ENCODE measurements at places on chromosomes 2 and 18.

- no peak for DNase-seq
Measured at GRCh38 chr2:64165706-64166105, 21.5 kb upstream of the PELI1 start.

DNA sequence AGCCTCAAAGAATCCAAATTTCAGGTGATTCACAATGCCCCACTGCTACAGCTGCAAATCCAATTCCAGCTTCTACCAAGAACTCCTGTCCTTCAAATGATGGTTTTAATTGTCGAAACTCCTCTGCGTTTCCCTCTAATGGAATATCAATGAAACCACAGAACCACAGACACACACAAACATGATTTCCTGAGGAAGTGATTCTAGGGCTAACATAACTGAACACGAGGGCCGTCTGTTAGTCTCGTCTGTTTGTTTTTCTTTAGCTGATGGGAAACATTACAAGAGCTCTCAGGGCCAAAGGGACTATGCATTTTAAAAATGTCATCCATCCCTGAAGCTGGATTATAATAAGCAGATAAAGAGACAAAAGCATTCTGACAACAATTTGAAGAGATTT is 59.4 kb downstream of the RNF152 start:
- no peak for DNase-seq

- DNase-seq = no peak
Measured at GRCh38 chr2:108921096-108922030, 67.7 kb downstream of the EDAR start.

DNA sequence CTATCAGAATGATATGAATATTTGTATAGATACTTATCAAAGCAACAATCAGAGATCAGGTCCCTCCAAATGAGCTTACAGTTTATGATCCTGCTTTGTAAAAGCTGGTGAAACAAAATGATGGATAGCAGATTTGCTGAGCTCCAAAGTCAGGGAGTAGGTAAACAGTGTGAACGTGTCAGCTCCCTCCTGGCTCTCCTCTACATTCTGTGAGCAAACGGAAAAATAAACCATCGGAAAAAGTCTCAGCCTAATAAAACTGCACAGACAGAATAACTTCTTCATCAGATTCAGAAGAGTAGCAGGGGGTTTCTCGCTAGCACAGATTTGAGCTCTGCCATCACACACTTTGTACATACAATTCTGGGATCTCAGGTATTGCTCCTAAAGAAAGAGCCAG is 51.3 kb downstream of the BCL11A start:
- no peak for DNase-seq

DNA sequence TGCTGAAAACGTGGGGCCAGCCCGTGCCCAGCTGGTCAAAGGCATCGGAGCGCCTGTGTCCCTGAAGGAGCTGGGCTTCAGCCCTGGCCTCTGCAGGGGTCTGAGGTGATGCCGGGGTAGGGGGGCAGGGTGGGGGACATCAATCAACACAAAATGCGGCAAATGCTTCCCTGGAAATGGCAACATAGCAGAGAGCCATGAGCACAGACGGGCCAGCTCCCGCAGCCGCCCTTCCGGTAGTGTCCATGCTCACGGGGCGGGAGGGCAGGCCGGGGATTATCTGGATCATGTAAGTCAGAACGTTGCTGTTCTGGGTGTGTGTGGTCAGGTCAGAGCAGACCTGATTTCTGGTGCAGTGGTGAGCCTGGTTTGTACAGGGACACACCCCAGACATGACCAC is 56.5 kb upstream of the TWIST2 start:
- DNase-seq = no peak

- DNase-seq = no peak
Measured at GRCh38 chr18:66510357-66511045, 93.4 kb downstream of the CDH19 start.

GRCh38 chr2:11819235-11819729 is 72.8 kb downstream of the LPIN1 start:
- no peak for DNase-seq

DNA sequence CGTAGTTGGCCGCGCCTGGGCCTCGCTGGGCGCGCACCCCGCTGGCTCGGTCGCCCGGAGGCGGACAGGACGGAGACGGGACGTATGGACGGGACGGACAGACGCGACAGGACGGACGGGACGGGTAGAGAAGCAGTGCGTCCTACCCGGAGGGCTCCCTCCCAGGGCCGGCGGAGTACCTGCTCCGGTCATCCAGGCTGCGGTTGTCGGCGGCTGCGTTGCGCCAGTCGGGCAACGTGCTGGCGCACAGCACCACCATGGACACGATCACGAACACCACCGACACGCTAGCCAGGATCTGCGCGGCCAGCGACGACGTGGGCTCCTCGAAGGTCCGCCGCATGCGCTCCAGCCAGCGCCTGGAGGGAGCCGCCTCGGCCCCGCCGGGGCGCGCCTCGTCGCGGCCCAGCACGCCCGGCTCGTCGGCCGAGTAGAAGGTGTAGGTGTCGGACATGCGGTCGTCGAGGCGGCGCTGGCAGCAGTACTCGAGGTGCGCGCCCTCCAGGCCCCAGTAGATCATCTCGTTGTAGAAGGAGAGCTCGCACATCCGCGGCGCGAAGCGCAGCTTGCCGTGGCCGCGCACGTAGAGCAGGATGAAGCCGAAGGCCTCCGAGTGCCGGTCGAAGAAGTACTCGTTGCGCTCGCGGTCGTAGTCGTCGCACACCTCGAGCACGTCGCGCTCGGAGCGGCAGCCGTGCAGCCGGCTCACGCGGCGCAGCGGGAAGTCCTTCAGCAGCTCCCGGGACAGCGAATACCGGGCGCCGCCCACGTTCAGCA is 903 bp downstream of the KCNG3 start:
- peak; percentile 49 for DNase-seq

- no peak for DNase-seq
Measured at GRCh38 chr2:14535156-14535555, 97.4 kb upstream of the LRATD1 start.

GRCh38 chr2:68059784-68060525 is 2.8 kb downstream of the C1D start:
- no peak for DNase-seq

- DNase-seq = no peak
Measured at GRCh38 chr2:56671973-56672569, 488.3 kb downstream of the CCDC85A start.

DNA sequence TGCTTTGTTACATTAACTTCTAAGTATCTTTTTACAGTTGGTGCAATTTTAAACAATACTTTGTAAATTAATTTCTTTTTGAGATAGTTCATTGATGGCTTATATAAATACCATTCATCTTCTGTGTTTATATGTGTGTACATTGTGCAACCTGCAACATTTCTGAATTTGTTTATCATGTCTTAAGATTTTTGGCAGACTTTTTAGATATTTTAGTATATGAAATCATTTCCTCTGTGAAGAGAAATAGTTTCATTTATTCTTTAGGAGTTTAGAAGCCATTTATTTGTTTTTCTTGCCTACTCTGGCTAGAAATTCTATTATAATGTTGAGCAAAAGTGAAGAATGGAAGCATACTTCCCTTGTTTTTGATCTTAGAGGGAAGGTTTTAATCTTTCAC is 337.8 kb upstream of the DSEL start:
- no peak for DNase-seq

- no peak for DNase-seq
Measured at GRCh38 chr18:48841381-48842258, 109.1 kb downstream of the SMAD7 start.

DNA sequence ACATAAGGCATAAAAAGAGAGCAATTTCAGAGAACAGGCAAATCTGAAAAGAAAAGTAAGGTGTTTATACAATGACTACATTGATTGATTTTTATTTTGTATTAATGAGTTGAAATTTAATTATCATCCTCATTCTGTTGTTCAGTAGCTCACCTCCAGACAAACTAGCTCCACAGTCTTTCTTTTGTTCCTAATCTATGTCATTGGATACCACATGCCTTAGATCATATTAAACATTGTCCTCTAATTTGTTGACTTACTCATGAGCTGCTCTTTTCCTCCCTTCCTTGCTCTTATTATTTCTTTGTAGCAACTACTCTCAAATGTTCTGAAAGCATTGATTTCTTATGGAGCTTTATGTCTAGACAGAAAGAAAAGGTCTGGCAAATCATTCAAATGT is 185.5 kb upstream of the ZSWIM2 start:
- DNase-seq = no peak

GRCh38 chr2:232230560-232230959 is 148.0 kb upstream of the ALPP start:
- peak; percentile 59 for DNase-seq

DNA sequence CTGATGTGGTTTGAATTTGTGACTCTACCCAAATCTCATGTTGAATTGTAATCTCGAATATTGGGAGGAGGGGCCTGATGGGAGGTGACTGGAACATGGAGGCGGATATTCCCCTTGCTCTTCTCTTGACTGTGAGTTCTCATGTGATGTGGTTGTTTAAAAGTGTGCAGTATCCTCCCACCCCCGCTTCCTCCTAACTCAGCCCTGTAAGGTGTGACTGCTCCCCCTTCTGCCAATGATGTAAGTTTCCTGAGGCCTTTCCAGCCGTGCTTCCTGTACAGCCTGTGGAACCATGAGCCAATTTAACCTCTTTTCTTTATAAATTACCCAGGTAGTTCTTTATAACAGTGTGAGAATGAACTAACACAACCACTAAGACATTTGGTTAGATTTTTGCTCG is 458.4 kb downstream of the THSD7B start:
- no peak for DNase-seq

- no peak for DNase-seq
Measured at GRCh38 chr2:65587779-65588178, 155.4 kb upstream of the SPRED2 start.

DNA sequence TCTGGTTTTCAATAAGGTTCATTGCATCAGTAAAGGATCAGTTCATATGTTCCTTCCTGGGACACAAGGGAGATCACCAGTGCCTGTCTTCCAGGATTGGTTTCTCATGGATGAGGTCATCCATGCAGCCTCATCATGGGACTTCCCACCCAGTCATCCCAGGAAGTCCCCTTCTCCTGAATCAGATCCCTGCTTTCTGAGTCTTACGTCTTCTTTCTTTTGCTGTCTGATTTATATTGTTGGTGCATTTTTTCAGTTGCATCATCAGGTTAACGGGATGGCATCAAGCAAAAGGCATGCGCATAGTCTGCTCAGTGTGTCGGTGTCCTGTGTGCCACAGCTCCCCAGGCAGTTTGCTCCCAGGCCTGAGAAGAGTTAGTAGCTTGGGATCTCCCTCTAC is 105.9 kb downstream of the SOX11 start:
- DNase-seq = no peak

DNA sequence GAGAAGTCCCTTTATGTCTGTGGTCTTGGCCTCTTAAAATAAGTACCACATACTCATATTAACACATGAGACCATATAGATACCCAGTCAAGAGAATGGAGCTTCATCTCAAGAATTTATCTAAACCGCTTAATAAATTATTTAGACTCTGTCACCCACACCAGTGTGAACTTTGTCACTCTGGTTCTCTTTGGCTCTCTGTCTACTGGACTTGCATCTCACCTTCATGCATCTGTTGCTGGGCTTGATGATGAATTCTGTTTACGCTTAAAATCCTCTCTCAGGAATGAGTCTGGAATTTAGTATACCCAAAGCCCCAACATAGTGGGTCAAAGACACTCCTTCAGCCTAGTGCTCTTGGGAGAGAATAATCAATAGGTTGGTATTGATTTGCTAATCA is 73.9 kb downstream of the SETBP1 start:
- DNase-seq = no peak

GRCh38 chr2:165743442-165743841 is 50.6 kb downstream of the GALNT3 start:
- DNase-seq = no peak

DNA sequence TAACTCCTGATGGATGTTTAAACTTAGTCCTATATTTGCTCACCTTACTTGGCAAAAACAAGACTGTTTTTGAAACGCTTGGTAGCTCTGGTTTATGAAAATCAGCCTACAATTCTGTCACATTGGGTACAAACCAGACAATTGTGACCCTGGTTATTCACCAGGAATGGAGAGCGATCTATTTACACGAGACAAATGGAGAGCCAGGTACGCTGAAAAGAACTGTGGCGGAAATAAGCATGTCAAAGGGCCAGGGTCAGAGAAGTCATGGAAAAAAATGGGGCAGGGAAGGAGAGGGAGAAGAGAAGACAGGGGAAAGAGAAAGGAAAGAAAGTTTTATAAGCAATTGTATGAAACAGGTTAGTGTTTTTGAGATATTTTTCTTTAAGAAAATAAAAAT is 119.5 kb upstream of the ZFP36L2 start:
- no peak for DNase-seq

GRCh38 chr2:207502577-207503198 is 27.1 kb upstream of the CREB1 start:
- no peak for DNase-seq

DNA sequence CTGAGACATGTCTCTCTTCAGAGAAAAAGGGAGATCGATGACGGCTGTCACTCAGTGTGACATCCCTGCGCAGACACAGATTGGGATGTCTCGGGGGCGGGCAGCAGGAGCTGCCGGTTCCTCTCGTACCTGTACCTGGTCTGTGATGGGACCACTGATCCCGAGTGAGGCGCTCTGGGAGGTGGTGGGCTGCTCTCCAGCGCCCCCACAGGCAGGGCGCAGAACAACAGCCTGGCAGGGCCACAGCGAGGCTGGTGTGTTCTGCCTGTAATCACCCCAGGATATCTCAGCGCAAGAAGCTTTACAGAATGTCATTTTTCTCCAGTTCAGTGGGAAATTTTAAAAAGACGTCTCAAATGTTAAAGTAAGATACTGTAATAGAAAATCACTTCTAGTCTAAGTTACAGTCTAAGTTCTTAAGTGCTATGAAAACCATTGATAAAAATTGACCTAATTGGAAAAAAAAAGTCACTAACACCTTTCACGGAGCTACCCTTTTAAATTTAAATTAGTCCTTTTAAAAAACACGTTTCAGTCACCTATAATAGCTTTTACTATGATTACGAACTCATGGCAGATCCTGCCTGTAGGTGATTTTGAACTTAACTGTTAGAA is 189.8 kb downstream of the SNTG2 start:
- DNase-seq = peak; percentile 88

GRCh38 chr2:216119146-216119545 is 10.0 kb downstream of the XRCC5 start:
- no peak for DNase-seq

GRCh38 chr2:3021720-3022119 is 355.9 kb downstream of the EIPR1 start:
- DNase-seq = no peak

- no peak for DNase-seq
Measured at GRCh38 chr2:16813593-16813992, 148.0 kb upstream of the CYRIA start.

DNA sequence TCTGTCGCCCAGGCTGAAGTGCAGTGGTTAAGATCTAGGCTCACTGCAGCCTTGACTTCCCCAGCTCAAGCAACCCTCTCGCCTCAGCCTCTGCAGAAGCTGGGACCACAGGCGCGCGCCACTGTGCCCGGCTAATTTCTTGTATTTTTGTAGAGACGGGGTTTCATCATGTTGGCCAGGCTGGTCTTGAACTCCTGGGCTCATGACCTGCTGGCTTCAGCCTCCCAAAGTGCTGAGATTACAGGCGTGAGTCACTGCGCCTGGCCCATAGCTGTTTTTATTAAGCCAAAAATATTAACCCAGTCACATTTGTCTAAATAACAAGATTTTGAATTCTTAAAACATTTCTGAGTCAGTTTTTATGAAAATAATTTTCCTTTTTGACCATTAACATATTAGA is 6.3 kb upstream of the SFT2D3 start:
- no peak for DNase-seq
